ENCODE measurements at places on chromosomes 16 and 17.
A peak's percentile ranks its signal among the peaks of the same experiment; 100 is the strongest.

DNA sequence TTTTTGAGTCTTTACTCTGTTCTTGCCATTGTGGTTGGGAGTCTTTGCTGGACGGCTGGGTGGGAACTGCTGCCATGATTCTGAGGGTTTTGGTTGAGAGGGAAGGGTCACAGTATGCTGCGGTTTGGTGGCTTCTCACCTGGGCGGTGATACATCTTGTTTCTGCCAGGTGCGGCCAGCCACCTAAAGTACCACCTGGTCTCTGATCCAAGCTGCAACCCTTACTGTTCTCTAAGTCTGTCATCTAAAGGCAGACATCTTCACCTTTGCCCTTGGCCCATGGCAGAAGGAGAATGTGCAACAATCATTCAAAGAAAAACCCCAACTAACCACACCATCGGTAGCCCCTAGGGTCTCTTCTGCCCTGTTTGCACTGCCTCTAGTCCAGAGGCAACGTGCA, 19.6 kb upstream of the MPO start:
- DNase-seq = no peak

- no peak for DNase-seq
These were observed at the start of gene CA7 for GRCh38 chr16:66844342-66845079. TSS of gene CA7 (plus strand) at chr16:66844414. CDS start at chr16:66844488, 74 bp downstream.

DNA sequence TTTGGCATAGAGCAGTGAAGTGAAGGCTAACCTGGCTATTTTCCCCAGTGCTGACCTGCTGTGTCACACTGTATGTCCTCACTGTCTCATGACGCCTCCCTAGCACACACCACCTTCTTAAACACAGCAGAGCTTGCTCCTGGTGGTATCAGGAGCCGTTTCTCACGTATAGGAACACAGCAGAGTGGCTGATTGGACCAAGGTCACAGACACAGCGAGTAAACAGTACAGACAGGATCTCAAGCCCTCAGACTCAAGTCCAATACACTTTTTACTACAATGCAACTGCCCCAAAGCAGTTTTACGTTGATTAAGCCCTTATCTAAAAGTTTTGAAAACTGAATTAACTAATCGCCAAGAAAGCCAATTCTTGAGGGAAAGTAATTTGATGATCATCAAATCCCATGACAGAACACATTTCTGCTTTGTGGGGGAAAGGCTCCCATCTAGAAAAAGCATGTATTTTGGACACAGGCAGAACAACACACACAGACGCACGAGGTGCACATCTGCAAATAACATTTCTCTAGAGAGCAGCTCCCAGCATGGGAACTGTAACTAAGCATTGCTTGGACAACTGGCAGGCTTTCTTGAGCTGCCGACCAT, 15.2 kb downstream of the ARHGAP17 start:
- no peak for DNase-seq

DNA sequence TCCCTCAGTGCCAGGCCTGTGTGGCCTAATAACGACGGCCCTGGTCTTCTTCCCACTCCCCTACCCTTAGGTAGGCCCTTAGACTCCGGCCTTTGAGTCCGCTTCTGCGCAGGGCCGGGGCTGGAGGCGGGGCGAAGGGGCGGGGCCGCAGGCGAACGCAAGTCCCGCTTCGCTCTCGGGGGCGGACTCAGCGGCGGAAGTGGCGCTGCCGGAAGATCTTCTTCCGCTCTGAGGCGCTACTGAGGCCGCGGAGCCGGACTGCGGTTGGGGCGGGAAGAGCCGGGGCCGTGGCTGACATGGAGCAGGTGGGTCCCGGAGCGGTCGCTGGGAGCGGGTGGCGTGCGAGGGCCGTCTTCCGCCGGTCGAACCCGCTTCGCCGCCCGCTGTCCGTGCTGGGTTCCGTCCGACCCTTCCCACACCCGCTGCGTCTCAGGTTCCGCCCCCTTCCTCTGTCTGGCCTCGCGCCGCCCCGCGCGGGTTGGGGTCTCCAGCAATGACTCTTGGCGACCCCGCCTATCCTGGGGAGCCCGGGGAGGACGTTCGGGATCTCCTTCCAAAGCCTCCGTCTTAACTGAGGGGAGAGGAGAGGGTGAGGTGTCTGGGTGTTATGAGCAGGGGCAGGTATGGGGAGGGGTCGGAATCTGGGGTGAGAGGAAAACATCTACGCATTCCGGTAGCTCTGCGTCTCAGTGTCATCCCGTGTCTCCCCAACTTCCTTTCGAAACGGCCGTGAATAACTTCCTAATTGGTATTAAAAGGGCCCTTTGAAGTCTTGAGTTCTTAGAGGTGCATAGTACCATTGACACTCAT, at the start of gene STARD3:
Gene STARD3, plus strand, starts transcription at position 218 of the 810 bp plus-strand sequence. CDS start 16,388 bp downstream, outside the sequence.
- peak; percentile 77 for DNase-seq

DNA sequence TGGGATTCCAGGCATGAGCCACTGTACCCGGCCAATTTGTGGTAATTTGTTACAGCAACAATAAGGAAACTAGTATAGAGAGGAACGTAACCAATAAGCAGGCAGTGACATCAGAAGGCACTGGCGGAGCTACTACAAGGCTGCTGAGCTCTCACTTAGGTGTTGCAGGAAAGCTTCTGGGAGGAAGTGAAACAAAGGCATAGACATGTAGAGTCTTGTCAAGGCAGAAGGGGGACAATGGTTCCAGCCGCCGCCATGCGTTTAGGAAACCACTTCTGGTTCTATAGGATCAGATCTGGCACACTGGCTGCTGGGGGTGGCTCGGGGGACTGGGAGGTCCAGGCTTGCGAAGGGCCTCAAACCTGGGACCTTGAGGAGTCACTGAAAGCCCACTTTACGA, 9.4 kb upstream of the CPSF4L start:
- no peak for DNase-seq

GRCh38 chr17:51853857-51854256, 304.7 kb downstream of the CA10 start:
- DNase-seq = no peak

DNA sequence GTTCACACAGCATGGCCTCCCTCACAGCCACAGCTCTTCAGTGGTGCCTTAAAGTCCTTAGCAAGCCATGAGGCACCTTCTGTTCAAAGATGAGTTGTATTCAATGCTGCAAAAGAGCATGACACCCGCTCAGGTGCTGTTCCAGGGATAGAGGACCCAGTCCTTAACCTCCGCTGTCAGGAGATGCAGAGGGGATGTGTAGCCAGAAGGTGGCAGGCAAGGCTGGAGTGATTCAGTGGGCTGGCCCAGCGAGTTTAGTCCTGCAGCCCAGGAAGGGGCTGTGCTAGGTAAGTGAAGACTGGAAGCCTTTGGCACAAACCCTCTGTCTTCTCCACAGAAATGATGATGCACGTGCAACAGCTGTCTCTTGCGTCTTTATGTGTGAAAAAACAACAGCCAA, 25.0 kb upstream of the ADAM11 start:
- DNase-seq = no peak

GRCh38 chr16:87264634-87265033, 52.6 kb downstream of the C16orf95 start:
- DNase-seq = no peak

- DNase-seq = no peak
These were observed 245.9 kb downstream of the XYLT1 start for GRCh38 chr16:17224879-17225281.

DNA sequence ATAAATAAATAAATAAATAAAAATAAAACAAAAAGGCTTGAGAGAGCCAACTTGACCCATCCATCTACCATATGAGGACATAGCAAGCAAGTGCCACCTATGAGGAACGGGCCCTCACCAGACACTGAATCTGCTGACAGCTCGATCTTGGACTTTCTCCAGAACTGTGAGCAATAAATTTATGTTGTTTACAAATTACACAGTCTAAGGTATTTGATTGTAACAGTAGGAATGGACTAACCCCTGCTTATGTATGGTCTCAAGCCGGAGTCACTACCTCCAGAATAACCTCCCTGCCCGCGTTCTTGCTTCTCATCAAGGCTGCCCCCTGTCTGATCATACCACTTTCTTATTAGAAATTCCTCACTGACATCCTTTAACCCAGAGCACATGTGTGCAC, 9.9 kb downstream of the SLC5A11 start:
- DNase-seq = no peak

GRCh38 chr16:12158428-12158827, 181.9 kb downstream of the SNX29 start:
- no peak for DNase-seq

- DNase-seq = no peak
These were observed 3.4 kb upstream of the LPCAT2 start for GRCh38 chr16:55505333-55506015.

GRCh38 chr16:22765479-22765878, 48.5 kb upstream of the HS3ST2 start:
- DNase-seq = no peak

- no peak for DNase-seq
These were observed 8.2 kb downstream of the USP22 start for GRCh38 chr17:21034340-21035235.

DNA sequence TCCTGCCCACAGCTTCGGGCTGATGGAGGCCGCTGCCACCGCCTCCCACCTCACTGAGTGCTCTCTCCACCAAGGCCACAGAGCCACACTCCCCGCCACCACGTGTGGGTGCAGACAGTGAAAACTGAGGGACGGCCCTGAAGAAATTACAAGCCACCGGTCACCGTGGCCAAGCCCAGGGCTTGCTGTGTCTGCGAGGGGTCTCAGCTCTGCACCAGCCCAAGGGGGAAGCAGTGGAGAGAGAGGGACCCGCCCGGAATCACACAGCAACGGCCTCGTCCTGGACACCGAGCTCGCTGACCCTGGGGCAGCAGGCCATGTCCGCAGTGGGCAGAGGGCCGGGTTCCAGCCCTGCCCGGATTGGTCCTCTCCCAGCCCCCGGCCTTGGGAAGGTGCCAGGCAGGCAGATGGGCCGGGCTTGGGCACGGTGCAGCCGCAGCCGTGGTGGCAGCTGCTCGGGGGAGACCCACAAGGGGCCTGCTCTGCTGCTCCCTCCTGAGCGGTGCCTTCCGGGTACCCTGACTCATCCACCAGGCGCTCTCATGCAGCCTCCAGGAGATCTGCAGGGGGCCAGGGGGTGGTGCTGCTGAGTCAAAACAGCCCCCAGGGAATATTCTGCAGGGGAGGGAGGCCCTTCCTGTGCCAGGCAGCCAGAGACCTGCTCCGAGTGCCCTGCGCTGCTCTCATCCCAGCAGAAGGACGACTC, 52.0 kb downstream of the CBFA2T3 start:
- peak; percentile 16 for DNase-seq

- DNase-seq = no peak
These were observed 1.2 kb upstream of the UBB start for GRCh38 chr17:16379654-16380053.

- no peak for DNase-seq
These were observed 52.6 kb downstream of the CYB5B start for GRCh38 chr16:69476920-69477443.

- DNase-seq = no peak
These were observed 74.7 kb upstream of the CIBAR2 start for GRCh38 chr16:85187002-85187401.

GRCh38 chr16:66562409-66562808, 3.8 kb upstream of the CMTM1 start:
- DNase-seq = no peak

DNA sequence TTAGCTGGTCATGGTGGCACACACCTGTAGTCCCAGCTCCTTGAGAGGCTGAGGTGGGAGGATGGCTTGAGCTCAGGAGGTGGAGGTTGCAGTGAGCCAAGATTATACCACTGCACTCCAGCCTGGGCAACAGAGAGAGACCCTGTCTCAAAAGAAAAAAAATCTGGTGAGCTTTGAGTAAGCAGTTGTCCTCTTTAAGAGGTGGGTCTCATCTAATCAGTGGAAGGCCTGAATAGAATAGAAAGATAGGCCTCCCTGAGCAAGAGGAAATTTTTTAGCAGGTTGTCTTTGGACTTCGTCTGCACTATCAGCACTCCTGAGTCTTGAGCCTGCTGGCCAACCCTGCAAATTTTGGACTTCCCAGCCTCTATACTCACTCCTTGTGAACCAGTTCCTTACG, 266.0 kb upstream of the ZFHX3 start:
- no peak for DNase-seq

- DNase-seq = no peak
These were observed 5.4 kb upstream of the GPR139 start for GRCh38 chr16:20079106-20079505.

GRCh38 chr17:9346296-9346926, 229.2 kb downstream of the STX8 start:
- no peak for DNase-seq

DNA sequence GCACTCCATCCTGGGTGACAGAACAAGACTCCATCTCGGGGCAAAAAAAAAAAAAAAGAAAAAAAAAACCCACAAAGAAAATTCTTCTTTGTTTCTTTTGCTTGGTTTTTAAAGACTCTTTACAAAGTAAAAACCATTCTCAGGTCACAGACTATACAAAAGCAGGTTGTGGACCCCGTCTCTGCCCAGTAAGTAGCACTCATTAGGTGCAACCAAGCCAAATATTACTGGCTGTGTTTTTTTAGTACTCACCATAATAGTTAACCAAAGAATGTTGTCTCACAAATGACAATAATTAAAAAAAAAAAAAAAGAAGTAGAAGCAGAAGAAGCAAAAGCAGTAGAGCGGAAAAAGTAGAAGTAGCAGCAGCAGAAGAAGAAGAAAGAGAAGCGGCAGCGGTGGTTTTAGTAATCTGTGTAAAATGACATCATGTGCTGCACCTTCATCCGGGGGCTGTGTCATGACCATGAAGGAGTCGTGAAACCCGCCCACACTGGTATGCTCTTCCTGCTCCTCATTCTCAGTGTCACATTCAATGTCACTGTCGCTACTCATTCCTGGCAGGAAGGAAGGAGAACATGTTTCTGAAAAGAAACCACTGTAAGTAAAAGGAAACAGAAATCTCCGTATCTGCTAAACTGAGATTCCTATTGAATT, 105.4 kb downstream of the TRIM37 start:
- DNase-seq = peak; percentile 51

DNA sequence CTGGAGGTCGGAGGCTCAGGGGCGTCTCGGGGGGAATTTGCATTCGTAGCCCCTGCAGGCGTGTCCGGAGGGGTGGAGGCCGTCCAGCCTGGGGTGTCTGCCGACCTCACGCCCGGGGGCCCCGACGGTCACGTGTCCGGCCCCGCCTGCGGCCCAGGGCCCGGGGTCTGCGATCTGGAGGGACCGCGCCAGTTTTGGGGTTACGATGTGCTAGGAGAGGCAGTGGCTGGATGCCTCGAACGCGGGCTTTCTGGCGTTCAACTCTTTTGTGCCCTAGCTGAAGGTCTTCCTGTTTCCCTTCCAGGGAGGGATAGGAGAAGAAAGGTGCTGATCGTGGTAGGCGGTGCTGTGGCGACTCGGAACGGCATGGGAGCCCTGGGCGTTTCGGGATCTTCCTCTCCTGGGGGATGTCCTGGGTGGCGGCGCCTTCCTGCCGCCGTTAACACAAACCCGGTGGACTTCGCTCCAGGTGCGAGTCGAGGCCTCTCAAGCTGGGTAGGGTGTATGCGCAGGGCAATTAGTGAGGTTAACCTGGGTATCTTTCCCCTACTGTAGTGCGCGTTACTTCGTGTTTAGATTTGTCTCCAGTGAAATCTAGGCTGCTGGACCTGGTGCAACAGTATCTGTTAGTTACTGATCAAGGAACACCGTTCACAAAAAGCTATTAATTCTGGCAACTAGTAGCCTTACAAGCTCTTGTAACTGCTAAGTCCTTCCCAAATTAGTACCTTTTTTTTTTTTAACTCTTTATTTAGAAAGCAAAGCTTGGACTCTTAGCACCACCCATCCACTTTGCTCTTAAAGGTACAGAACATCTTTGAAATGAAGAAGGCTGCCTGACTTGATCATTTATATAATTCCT, 1.3 kb downstream of the AKAP1 start:
- no peak for DNase-seq

GRCh38 chr17:82305727-82306300, 11.6 kb downstream of the CD7 start:
- DNase-seq = no peak

- DNase-seq = no peak
These were observed 42.6 kb upstream of the ERN1 start for GRCh38 chr17:64172510-64172909.

Data from activated CD8-positive, alpha-beta memory T cell treated with anti-CD3 and anti-CD28 coated beads for 4 hours (primary cell).